NCI-H187 (cell line): ENCODE measurements at places on chromosomes 6 and 20.

- no peak for DNase-seq
These were observed 92.6 kb downstream of the GRIK2 start for GRCh38 chr6:101486124-101486523.

GRCh38 chr6:7991536-7991935 is 72.7 kb downstream of the BLOC1S5 start:
- DNase-seq, result no peak

DNA sequence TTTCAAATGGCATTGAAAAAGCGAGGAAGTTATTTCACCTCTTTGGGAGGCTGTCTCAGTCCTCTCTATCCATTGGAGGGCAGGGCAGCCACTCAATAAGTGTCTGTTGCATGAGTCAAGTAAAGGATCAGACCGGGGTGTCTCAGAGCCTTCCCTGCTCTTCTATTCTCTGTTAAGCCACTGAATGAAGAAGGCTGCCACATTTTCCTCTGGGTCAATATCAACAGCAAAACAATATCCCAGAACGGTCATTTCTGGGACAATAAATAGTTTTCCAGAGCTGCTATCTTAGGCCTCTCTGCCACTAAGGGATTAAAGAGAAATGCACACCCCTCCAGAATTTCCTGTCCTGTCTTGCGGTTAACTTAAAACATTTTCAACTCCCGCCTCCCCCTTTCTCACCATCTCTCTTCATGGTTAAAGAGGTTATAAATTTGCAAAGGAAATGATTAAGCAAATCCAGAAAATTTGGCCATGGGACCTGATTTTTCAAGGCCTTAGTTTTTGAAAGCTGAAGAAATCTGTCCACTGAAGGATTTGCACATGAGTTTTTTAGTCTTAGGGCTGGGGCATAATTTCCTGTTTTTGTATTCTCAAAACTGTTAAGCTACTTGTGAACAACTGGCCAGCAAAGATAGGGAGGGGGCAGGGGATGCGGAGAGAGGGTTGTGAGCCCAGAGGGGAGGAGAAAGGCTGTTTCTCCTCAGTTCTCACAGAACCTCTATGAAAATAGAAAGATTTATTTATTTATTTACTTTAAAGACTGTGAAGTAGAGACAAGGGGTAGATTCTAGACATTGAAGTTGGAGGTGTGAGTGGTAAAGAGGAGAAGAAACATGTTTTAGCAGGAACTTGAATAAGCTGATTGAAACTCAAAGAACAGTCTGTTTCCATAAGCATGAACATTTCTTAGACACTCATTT is 135.7 kb downstream of the BCAS1 start:
- no peak for DNase-seq

DNA sequence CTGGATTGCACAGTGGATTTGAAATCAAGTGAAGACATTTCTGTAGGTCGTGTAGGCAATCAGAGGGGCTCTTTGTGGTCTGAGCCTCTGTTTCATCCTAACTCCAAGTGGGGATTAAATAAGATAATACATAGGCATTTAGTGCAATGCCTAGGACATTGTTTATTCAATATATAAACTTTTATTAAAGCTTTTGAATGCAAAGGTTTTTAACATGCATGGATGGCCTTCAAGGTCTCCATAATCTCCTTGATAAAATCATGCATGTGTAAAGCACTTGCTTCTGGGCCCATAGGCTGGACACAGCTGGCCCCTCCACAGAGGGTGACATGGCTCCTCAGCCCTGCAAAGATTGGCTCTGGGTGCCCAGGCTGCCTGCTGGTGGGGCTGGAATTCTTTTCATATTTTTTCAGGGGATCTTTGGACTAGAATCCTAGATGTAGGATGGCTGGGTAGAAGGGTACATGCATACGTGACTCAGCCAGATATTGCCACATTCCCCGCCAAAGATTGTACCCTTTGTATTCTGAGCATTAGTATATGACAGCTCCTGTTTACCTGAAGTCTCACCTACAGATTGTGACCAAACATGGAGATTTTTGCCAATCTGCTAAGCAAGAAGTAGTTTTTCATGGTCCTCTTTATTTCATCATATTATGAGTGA is 19.0 kb upstream of the AVP start:
- no peak for DNase-seq

DNA sequence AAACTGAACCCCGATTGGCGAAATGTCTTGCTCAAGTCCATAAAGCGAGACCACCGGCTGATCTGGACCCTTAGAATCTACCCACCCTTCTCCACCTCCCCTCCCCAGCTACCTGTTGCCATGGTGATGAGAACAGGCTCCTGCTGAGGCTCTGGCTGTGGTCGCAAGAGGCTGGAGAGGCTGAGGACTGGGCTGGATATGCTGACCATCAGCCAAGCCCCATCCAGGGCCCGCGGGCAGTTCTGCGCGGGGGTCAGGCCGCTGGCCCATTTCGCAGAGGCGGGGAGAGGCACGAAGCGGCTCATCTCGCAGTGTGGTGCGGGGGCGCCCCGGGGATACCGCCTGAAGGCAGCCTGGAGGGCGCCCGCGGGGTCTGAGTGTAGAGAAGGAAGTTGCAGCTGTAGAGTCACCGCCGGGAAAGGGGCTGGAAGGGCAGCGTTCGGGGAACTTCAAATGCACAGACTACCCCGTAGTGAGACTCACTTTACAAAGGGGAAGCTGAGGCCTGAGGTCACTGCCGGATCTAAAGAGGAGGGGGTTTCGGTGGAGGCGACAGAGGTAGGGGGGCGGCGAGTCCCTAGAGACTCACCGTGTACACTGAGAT is 671 bp downstream of the TAPBP start:
- no peak for DNase-seq

GRCh38 chr6:126112171-126112632 is 125.9 kb downstream of the TRMT11 start:
- DNase-seq, result no peak

GRCh38 chr6:134295953-134296553 is 21.9 kb downstream of the SGK1 start:
- DNase-seq, result no peak

GRCh38 chr6:56687551-56687950 is 44.9 kb upstream of the DST start:
- no peak for DNase-seq

GRCh38 chr6:4853782-4854511 is 77.7 kb downstream of the CDYL start:
- no peak for DNase-seq

GRCh38 chr6:24744911-24745310 is 26.0 kb upstream of the C6orf62 start:
- DNase-seq, result no peak

GRCh38 chr6:108105571-108105970 is 31.0 kb upstream of the OSTM1 start:
- no peak for DNase-seq

DNA sequence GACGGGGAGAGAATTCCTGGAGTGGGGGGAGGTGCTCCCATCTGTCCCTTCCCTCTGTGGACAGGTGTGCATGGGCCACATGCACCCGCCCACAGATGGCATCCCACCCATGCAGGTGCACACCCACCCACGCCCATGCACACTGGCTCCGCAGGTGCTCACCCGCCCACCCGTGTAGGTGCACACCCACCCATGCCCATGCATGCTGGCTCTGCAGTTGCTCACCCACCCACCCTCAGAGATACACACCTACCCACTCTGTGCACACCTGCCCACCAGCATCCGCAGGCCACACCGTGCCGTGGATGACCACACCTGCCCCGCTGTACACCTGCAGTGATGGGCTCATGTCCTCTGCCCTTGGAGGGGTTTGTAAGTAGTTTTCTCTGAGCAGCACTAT is 132.0 kb downstream of the PHACTR3 start:
- no peak for DNase-seq

GRCh38 chr6:33215271-33216116 is 7.2 kb downstream of the RING1 start:
- no peak for DNase-seq

GRCh38 chr20:37288091-37288490 is 1.4 kb upstream of the MANBAL start:
- no peak for DNase-seq

DNA sequence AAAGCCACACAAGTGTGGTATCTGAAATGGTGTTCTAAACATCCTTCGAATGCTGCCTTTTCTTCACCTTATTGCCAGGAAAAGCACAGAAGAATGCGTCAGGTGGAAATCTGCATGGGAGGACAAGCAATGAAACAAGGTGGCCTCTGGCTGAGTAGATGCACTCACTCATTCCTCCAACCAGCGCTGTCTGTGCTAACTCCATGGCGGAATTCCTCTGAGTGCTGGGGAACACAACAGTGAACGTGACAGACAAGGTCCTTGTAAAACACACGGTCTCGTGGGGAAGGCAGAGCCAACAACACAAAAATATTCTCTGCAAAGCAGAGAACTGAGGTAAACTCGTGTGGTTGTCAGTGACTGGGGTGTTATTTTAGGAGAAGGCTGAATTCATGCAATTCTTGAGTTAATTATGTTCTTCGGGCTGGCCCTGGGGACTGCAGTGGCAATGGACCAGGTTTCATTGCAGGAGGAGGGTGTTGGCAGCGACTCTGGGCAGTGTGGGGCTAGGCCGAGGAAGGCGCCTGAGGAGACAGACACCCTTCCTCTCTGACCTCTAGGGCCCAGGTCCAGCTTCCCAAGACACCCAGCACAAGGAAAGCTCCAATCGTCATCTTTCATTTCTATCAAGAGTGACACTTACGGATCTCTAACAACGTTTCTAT is 339.7 kb downstream of the PRKN start:
- no peak for DNase-seq
